Large intestine (tissue), 12 donors: ENCODE measurements at places on chromosomes 5 and 9.

DNA sequence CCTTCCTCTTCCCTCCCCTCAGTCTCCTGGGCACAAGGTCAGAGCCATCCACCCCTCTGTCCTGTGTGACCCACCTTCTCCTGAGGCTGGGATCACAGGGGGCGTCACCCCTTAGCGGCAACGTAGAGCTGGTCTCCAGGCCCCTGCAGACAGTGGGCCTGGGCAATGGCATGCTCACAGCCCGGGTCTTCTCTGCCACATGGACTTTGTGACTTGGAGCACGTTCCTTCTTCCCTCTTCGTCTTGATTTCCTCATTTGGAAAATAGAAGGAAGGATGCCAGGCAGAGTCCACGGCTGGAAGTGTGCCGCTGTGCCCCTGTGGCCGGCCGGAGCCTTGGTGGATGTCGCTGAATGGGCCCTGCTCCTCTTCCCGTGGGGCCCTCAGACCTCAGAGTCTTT, 10.0 kb downstream of the RXRA start:
- peak; percentile 77 for DNase-seq

GRCh38 chr9:132788378-132788777, 89.7 kb downstream of the AK8 start:
- DNase-seq = no peak

DNA sequence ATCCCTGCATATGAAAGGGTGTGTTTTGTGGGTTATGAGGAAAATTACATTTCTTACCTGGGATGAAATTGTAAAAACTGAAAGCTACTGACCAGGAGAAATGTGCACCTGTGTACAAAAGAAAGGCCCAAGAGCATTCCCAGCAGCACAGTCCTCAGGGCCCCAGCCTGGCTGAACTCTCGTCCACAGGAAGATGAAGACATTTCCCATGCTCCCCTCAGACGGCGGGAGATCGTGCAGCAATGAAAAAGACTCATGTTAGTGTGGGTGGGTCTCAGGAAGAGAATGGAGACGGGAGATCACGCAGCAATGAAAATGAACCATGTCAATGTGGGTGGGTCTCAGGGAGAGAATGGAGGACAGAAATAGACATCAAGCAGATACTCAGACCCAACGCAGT, 12.6 kb upstream of the LCN15 start:
- no peak for DNase-seq

GRCh38 chr9:68964102-68964541, 49.8 kb downstream of the PRKACG start:
- peak; percentile 69 for DNase-seq

DNA sequence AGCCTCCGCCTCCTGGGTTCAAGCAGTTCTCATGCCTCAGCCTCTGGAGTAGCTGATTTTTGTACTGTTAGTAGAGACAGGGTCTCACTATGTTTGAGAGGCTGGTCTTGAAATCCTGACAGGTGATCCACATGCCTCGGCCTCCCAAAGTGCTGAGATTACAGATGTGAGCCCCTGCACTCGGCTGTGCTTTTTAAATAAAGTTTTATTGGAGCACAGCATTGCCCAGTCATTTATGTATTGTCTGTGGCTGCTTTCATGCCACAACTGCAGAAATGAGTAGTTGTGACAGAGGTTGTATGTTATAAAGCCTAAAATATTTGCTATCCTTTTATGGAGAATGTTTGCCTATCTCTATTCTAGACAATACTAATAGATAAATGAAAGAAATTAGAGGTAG, 169.2 kb downstream of the AOPEP start:
- no peak for DNase-seq
